ENCODE measurements at places on chromosomes 5 and 9.
A peak's percentile ranks its signal among the peaks of the same experiment; 100 is the strongest.

GRCh38 chr5:149157330-149157729 is 16.0 kb downstream of the ABLIM3 start:
- no peak for DNase-seq

DNA sequence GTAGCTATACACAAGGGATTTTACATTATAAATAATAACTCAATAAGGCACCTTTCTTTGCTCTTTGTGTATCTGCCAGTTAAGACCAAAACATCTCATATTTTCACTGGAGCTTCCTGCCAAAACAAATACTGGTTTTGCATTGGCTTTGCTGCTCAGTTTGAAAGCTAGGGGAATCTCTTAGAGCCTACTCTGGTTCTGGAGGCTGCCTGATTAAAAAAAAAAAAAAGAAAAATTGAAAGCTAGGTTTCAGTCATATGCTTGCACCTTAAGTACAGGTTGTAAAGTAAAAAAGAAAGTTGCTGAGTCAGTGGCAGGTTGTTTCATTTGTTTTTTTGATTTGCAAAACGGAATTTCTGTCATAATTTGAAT is 2.3 kb downstream of the DENND4C start:
- peak; percentile 20 for DNase-seq

GRCh38 chr5:128736553-128736952 is 198.5 kb upstream of the FBN2 start:
- no peak for DNase-seq

DNA sequence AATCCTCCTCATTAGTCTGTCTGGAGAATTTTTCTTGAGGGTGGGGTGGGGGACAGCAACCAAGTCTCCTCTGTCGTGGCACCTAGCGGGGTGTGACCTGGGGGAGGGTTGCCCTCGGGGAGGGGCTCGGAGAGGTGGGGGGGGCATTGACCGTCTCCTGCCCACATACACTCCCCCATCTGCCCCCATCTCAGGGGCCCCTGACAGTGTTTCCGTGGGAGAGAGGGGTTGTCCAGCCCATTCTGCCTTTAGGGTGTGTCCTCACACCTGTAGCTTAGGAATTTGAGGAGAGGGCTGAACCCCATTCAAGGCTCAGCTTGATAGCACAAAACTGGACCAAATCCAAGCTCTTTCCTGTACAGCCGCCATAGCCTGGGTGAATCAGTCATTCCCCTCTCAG is 5.9 kb upstream of the CXXC5 start:
- DNase-seq = no peak

DNA sequence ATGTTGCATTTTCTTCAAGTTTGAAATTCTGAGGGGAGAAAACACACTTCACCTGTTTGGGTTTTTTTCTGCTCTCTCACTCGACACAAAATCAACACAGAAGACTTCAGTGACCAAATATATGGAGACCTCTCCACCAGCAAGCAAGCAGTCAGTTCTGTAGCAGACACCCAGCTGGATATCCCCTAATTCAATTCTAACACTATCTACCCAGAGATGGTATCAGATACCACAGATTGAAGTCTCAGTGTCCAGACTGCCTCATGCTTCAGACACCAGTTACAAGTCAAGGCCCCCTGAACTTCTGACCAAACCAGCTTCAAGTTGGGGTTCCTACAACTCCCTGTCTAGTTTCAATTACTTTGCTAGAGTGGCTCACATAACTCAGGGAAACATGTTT is 97.8 kb downstream of the INVS start:
- DNase-seq = no peak

GRCh38 chr9:23789529-23790254 is 36.3 kb downstream of the ELAVL2 start:
- no peak for DNase-seq

DNA sequence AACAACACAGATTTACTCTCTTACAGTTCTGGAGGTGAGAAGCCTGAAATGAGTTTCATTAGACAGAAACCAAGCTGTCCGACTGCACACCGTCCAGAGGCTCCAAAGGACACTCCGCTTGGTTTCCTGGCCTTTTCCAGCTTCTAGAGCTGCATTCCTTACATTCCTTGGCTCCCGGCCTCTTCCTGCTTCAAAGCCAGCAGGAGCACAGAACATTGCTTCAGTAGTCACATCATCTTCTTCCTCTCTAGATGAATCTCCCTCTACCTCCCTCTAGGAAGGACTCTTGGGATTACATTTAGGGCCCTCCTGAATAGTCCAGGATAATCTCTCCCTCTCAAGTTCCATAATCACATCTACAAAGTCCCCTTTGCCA is 213.3 kb downstream of the CDK5RAP2 start:
- peak; percentile 45 for DNase-seq

- DNase-seq = no peak
These were observed 169.3 kb downstream of the MACROH2A1 start for GRCh38 chr5:135229679-135230132.

GRCh38 chr5:38888041-38888440 is 42.2 kb downstream of the OSMR start:
- DNase-seq = no peak

- no peak for DNase-seq
These were observed 21.1 kb upstream of the CPEB4 start for GRCh38 chr5:173866858-173867679.

Data from amniotic stem cell (primary cell).